ENCODE measurements at places on chromosomes 2 and 18. TPM values are rescaled to one million over a fixed set of nuclear protein-coding genes. Genes with fewer than 3 reads are reported as not detected.

Gene HTRA2
- 35.4 TPM for total RNA-seq

Gene FAM161A
- total RNA-seq: 2.5 TPM

Gene POTEC
- not detected for total RNA-seq

Gene RFTN2
- total RNA-seq: 17.5 TPM

Gene KCNG2
- 0.23 TPM for total RNA-seq

Gene ALPI
- total RNA-seq: not detected

Gene KIF5C
- 2.3 TPM for total RNA-seq

Gene FOXD4L1
- total RNA-seq: 0.16 TPM

Gene GAREM2
- total RNA-seq: 7.7 TPM

Gene FBLN7
- total RNA-seq: 6.1 TPM

Gene TMEM37
- total RNA-seq: 11.0 TPM

DNA sequence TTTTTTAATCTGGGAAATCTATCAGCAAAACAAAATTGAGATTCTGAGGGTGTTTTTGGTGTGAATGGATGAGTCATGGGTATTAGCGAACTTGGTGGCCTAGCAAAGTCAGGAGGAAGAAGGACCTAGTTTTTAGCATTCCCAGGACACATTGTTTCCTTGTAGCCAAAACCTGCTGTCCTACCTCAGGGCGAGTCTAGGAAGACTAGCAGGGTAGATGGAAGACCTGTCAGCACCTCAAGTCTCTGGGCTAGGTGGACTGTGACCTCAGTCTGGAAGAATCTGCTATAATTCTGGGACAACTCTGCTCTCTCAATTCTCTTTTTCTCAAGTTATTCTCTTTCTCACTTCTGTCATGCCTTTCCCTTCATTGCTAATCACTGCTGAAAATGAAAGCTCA, 1399.3 kb upstream of the LRRTM1 start:
- DNase-seq: no peak

DNA sequence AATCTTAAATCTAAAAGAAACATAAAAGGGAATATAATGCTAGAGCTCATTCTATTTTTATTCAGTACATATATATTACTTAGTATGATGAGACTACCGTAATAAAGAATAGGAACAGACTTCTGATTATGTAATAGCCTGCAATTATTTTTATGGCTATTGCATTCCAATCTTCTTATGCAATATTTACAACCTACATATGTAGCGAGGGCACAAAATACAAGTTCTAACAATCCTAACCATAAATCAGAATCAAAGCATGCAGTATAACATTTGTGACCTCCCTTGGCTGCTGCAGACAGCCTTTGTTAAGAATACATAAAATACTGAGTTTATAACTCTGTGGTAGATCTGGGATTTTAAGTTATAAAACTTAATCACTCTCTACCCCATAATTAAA, 177.6 kb downstream of the BABAM2 start:
- DNase-seq: no peak

GRCh38 chr2:28994074-28994473, 13.0 kb downstream of the TOGARAM2 start:
- DNase-seq: no peak

DNA sequence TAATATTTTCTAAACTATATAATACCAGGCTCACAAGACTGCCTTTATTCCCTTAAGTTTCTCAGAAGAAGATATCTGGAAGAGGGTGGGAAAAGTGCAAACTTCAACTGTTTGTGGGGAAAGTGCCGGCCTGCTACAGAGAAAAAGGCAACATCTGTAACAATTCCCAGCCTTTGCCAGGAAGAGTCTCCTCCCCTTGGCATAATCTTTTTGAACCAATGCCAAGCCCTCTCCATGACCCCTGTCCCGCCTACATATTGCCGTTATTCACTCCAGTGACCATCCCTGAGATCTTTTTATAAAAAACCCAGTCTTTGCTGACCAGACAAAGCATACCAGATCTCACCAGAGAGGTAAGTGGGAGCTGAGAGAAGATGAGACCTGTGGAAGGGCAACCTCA, at the start of gene REG3G:
TSS of gene REG3G (plus strand) at position 282 of the 400 bp plus-strand sequence. CDS start 392 bp downstream, outside the sequence.
- DNase-seq: no peak

- no peak for DNase-seq
These were observed 318.9 kb upstream of the SYT4 start for GRCh38 chr18:43596105-43596712.

DNA sequence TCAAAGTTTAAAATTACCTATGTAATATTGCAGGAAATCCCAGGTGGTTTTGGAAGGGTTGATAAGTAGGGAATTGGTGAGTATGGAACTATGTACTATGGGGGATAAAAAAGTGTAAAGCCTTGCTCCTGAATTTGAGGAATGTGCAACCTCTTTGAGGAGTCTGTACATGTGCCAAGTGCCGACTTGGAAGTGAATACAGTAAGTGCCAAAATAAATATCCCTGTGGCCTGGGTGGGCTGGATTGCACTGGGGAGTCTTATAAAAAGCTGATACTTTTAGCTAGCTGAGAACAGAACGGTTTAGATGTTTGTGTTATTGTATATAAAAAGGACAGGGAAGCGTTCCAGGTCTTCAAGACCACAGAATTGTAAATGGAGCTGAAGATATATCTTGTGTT, 317.1 kb upstream of the LRRTM1 start:
- DNase-seq: no peak

GRCh38 chr2:18987592-18988073, 370.8 kb downstream of the OSR1 start:
- DNase-seq: peak; percentile 81

DNA sequence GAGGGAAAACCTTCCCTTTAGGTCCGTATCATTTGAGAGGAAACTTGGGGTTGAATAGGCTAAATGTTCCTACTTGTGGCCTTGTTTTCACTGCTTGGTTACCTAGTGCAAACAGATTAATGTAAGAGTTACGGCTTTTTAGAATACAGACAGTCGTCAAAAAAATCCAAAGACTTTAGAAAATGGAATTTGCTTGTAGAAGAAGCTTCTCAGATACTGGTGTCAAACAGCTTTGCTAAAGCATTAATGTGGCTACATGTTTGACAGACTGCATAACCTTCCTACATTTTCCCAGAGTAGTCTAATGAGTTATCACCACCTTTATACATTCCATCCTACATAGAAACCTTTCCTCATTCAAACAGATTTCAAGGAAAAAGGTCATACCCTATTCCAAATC, 114.6 kb downstream of the FMNL2 start:
- DNase-seq: no peak

DNA sequence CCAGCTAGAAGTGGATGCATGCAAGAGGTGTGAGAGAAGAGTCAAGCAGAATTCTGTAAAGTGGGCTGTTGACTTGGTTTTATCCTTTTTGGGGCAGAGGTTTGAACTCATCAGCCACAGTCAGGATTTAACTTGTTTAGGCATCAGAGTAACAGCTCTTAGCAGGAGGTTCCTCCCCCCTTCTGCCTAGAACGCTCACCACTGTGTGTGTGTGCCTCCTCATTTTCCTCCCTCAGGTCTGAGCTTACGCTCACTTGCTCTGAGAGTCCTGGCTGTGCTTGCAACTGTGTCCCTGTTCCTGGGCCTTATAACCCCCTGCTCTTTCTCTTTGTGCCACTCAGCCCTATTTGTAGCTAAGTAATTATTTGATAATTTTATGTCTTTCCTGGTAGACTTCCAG, 167.9 kb downstream of the TMEM182 start:
- DNase-seq: no peak

Measured in aorta (tissue), 5 donors.